ENCODE measurements at places on chromosomes 3 and 15.

DNA sequence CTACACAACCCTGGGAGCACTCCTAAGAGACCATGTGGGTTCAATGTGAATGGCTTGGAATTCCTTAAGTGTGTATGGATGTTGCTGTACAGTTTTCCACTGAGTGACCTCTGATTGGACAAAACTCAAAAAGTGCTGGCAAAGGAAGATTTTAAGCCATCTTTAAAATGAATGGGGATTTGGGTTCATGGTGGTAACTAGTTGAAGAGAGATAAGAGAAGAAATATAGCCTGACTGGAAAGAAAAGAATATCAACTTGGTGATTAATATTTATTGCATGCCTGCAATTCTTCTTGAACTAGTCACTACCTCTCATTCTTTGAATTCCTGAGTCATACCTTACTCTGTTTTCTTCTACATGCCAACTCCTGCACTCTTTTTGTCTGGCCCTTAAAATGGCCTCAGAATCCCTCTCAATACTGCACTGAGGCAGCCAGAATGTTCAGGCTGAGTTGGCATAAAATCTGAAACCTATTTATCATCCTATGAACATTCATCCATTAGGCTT lies 124.7 kb downstream of the RPL22L1 start:
- DNase-seq: no peak
- H3K27me3 ChIP-seq: peaks cover 42% of the 10 kb centered on the region
- no peak overlapping the region for H3K4me3 ChIP-seq
- no peak overlapping the region for H3K27ac ChIP-seq
- H3K4me1 ChIP-seq: no peaks in the 10 kb centered on the region
- no peaks in the 10 kb centered on the region for H3K36me3 ChIP-seq

- H3K36me3 ChIP-seq: no peaks in the 10 kb centered on the region
- no peaks in the 10 kb centered on the region for H3K27me3 ChIP-seq
- no peak overlapping the region for H3K27ac ChIP-seq
- no peak for DNase-seq
- no peaks in the 10 kb centered on the region for H3K4me1 ChIP-seq
Observed at GRCh38 chr15:27527490-27528067, 556.6 kb downstream of the GABRG3 start.

- H3K27ac ChIP-seq: no peak overlapping the region
- DNase-seq: no peak
- H3K4me1 ChIP-seq: peaks cover 16% of the 10 kb centered on the region
- no peaks in the 10 kb centered on the region for H3K27me3 ChIP-seq
- peaks cover under 1% of the 10 kb centered on the region for H3K36me3 ChIP-seq
Observed at GRCh38 chr3:132414841-132415240, 2.5 kb upstream of the DNAJC13 start.

DNA sequence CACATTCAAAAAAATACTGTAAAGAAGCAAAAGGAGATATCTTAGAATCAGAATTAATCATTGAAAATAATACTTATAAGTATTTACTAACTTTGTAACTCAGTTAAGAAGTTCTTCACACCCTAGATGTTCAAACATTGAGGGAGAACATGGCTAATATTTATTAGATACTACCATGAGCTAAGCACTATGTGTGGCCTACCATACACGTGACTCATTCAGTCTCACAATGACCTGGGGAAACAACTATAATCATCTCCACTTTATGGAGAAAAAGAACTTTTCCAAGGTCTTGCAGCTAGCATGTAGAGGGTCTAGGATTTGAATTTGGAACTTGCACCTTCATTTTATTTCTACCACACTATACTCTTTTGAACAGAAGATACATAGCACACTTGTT lies 361.9 kb upstream of the CFAP20DC start:
- H3K27me3 ChIP-seq: no peaks in the 10 kb centered on the region
- peaks cover 4% of the 10 kb centered on the region for H3K4me1 ChIP-seq
- H3K36me3 ChIP-seq: no peaks in the 10 kb centered on the region
- H3K27ac ChIP-seq: no peak overlapping the region
- no peak for DNase-seq

- no peak overlapping the region for H3K4me3 ChIP-seq
- DNase-seq: no peak
- no peak overlapping the region for H3K27ac ChIP-seq
- peaks cover 7% of the 10 kb centered on the region for H3K36me3 ChIP-seq
- H3K27me3 ChIP-seq: no peaks in the 10 kb centered on the region
Observed at GRCh38 chr15:72593838-72594237, 60.7 kb upstream of the GOLGA6B start.

- no peak overlapping the region for H3K27ac ChIP-seq
- H3K36me3 ChIP-seq: peaks cover 3% of the 10 kb centered on the region
- peaks cover 4% of the 10 kb centered on the region for H3K4me1 ChIP-seq
- no peak overlapping the region for H3K4me3 ChIP-seq
- no peaks in the 10 kb centered on the region for H3K27me3 ChIP-seq
- DNase-seq: no peak
Observed at GRCh38 chr15:49052662-49053061, 6.4 kb upstream of the SECISBP2L start.

GRCh38 chr3:110262896-110263295 lies 808.7 kb upstream of the NECTIN3 start:
- DNase-seq: no peak
- H3K27me3 ChIP-seq: no peaks in the 10 kb centered on the region
- H3K36me3 ChIP-seq: no peaks in the 10 kb centered on the region
- no peaks in the 10 kb centered on the region for H3K4me1 ChIP-seq
- no peak overlapping the region for H3K4me3 ChIP-seq
- no peak overlapping the region for H3K27ac ChIP-seq

- peaks cover 39% of the 10 kb centered on the region for H3K36me3 ChIP-seq
- H3K4me1 ChIP-seq: peaks cover 48% of the 10 kb centered on the region
- DNase-seq: no peak
- no peak overlapping the region for H3K27ac ChIP-seq
Observed at GRCh38 chr15:55260562-55261131, 29.0 kb downstream of the RAB27A start.

DNA sequence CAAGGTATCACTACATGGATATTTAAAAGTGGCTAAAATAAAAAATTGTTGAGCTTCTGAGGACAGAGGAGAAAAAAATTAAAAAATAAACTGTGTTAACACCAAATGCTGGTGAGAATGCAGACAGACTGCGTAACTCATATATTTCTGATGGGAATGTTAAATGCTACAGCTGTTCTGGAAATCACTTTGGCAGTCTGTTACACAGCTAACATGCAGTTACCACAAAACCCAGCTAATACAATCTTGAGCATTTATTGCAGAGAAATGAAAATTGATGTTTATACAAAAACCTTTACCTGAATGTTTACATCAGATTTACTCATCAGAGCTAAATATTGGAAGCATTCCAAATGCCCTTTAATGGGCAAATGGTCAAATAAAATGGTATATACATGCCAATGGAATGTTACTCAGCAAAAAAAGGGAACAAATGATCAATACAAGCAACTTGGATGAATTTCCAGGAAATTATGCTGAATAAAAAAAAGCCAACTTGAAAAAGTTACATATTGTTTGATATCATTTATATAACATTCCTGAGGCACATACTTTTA lies 24.6 kb downstream of the MNS1 start:
- DNase-seq: no peak
- H3K4me1 ChIP-seq: no peaks in the 10 kb centered on the region
- H3K36me3 ChIP-seq: peaks cover 4% of the 10 kb centered on the region
- H3K27me3 ChIP-seq: no peaks in the 10 kb centered on the region

- H3K36me3 ChIP-seq: no peaks in the 10 kb centered on the region
- no peaks in the 10 kb centered on the region for H3K27me3 ChIP-seq
- H3K4me3 ChIP-seq: no peak overlapping the region
- H3K4me1 ChIP-seq: no peaks in the 10 kb centered on the region
- DNase-seq: no peak
- H3K27ac ChIP-seq: no peak overlapping the region
Observed at GRCh38 chr3:57733790-57734189, 22.3 kb upstream of the SLMAP start.

DNA sequence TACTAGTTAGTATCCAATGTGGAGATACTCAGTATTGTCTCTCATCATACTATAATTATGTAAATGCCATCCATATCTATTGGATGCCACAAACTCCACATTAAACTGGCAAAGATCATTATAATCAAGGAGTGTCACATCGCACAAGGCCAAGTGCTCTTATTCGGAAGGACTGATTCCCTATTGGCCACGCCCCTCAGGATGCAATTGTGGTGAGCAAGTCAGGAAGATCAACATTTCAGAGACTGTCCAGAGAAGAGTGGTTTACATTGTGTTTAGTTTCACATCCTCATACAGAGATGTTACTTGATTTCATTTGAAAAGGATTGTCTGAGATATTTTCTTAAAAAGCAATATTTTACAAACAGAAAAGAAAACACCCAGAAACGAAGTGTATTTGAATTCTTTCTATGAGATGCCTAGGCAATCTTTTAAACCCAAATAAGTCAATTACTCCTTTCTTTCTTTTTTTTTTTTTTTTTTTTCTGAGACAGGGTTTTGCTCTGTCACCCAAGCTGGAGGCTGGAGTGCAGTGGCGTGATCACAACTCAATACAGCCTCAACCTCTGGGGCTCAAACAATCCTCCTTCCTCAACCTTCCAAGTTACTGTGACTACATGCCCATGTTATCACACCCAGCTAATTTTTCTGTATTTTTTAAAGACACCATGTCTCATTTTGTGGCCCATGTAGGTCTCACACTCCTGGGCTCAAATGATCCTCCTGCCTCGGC lies 369.1 kb downstream of the RBMS3 start:
- peaks cover 10% of the 10 kb centered on the region for H3K4me1 ChIP-seq
- no peak overlapping the region for H3K4me3 ChIP-seq
- no peak overlapping the region for H3K27ac ChIP-seq
- no peak for DNase-seq
- no peaks in the 10 kb centered on the region for H3K27me3 ChIP-seq

Measured in stimulated activated naive B cell treated with anti-CD40 and anti-IgM and Interleukin-4, amounts not matched to agents 10 μg/mL and 1 μg/mL and 100 μg/mL, for 72 hours (primary cell).